ENCODE measurements at places on chromosomes 5 and 9.

- no peak for DNase-seq
Measured at GRCh38 chr9:121852651-121853616, 201.5 kb downstream of the DAB2IP start.

GRCh38 chr5:148202531-148203203 is at the start of gene SPINK6:
TSS of gene SPINK6 (plus strand) at chr5:148203042. CDS start at chr5:148203097, 55 bp downstream.
- no peak for DNase-seq

DNA sequence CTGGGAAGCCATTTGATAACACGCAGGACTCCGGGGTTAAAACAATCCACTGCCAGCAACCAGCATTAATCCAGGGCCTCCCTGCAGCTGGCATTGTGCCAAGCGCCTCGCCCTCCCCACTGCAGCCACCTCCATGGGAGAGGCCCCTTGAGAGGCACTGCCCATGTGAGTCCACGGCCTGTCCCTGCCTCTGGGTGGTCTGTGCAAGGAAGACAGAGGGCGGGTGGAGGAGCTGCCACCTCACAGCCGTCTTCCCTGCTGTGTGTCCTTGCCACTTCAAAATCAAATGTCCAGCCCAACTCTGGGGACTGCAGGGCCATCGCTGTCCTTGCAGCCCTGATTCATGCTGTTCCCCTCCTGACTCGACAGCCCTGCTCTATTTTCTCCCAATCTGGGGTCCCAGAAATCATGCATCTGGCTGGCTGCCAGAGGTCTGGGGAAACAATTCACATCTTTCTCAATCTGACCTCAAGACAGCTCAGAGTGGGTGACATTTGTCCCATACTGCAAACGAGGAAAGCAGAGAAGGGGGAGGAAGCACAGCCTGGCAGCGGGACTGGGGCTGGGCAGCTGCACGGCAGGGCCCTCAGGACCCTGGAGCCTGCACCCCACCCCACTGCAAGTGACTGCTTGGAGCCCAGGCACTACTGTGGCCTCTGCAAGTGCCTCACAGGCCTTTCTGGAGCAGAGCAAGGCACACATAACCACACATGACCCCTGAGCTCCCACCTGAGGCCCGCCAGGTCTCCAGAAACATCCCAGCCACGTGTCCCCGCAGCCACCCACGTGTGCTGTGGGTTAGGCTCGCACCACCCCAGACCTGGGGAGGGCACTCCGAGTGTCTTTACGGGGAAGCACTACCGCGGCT is 15.7 kb downstream of the BRD3OS start:
- no peak for DNase-seq

DNA sequence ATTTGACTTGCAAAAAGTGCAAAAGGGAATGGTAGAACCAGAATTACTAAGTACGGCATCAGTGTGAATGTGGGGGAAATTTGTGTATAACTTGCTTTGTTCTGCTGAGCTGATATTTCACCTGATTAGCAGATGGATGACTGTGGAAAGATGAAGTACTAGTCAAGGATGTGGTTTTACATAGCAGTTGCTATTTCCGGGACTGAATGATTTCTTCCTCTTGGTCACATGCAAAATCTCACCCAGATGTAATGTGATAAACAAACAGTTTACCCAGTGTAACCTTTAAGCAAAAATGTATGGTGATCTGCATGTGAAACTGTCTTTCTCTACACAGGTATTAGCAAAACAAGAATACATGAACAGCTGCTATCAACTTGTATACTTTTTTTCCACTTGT is 46.1 kb downstream of the DCP2 start:
- no peak for DNase-seq

GRCh38 chr5:75620184-75620959 is 9.1 kb downstream of the ANKDD1B start:
- DNase-seq: no peak

GRCh38 chr9:135136991-135137832 is 49.7 kb downstream of the OLFM1 start:
- no peak for DNase-seq

- DNase-seq: no peak
Measured at GRCh38 chr5:93141969-93142368, 439.1 kb downstream of the NR2F1-AS1 start.
